NCI-H187 (cell line): ENCODE measurements at places on chromosomes 5 and 9.

- DNase-seq = no peak
Observed at GRCh38 chr9:137294091-137294680, 7.9 kb downstream of the NRARP start.

DNA sequence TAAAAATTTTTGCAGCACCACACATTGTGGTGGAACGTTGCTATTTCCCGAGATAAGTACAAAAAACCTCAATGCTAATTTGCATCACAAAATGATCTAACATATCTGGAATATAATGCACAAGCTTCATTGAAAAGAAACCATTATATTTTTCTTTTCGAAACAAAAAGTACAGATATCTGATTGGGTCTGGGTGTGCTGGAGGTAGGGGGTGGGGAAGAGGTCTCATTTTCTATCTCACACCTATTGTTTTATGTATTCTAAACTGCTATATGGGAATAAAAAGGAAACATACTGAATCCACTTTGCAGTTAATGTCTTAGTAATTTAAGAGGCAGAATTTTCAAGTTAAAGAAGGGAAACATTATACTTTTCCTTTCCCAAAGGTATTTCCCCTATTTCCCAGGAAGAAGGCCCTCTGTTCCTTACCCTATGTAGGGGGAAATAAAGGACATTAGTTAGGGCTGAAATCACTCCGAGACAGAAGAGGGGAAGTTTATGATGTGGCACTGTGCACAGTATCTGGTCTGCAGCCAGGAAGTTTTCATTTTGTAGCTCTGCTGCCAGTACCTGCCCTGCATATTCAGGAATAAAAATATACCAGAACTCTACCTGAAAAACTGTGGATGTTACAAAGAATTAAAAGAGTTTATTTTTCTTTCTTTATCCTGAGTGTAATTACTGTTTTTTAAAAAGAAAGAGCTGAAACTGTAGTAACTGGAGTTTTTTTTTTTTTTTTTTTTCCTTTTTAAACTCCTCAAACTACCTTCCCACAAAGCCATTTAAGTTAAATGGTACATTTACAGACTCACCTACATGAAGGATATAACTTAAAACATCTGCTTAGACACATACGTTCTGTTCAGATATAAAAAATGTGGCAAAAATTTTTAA, 7.4 kb downstream of the MEF2C start:
- DNase-seq = no peak

DNA sequence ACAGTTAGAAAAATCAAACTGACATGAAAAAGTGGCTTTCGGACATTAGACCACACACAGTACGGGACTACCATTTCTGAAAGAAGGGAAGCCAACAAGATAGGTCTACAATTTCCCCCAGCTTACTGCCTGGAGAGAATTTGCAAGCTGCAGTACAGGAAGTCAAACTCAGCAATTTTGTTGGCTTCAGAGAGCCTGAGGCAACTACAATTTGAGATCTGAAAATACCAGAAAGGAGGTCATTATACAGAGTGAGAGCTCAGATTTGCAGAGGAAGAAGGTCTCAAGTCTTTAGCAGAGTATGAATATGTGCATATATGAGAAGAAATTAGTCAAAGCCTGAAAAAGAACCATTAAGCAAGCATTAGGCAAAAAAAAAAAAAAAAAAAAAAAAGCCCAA, 83.0 kb downstream of the OXCT1 start:
- no peak for DNase-seq

DNA sequence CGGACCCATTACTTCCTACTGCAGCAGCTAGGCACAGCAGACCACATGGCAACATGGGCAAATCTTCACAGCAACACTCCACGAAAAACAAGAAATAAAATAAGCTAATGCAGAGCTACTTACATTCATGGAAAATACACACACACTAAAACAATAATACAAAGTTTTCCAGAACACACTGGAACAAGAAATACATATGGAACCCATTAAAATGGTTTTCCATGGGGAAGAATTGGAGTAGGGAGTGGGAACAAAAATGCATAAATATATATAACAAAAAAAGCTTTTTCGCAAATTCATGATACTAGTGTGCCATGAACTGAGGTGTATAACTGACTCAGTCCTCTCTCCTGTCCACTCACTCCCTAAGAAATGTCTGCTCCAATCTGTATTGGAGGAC, 8.3 kb downstream of the ADAMTS12 start:
- no peak for DNase-seq

DNA sequence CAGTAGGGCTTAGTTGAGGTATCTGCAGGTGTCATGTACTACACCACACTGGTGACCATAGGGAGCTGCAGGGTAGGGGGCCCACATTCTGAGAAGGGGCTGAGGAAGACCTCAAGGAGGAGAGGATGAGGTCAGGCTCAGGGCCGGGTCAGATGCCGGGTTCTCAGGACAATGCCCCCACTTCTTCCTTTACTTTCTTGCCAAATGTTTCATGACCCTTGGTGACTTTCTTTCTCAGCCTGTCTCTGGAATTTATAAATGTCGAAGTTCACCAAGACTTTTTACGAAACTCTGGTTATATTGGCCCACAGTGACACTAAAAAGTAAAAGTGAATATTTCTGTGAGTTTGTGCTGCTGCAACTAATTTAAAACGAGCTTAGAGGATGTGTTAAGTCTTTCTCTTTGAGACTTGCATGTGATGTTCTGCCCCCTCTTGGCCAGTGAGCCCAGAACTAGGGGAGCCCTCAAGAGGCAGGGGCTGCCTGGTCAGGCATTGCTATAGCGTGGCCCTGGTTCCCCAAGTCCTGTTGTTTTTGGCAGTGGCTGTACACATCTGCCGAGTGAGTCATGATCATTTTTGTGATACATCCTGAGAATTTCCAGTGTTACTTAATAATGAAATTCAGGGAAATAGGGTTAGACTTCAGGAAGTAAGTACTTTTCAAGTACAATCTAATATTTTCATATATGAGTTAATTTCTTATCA, 11.2 kb downstream of the ACO1 start:
- DNase-seq = no peak

- DNase-seq = no peak
Observed at GRCh38 chr5:54944364-54944763, 41.0 kb downstream of the ESM1 start.

GRCh38 chr9:106920701-106921283, 57.8 kb downstream of the ZNF462 start:
- no peak for DNase-seq

- peak; percentile 22 for DNase-seq
Observed at GRCh38 chr9:76109953-76110352, 219.5 kb downstream of the PCSK5 start.

- DNase-seq = no peak
Observed at GRCh38 chr5:14143546-14143840, 351 bp downstream of the TRIO start.

- peak; percentile 4 for DNase-seq
Observed at GRCh38 chr9:110217656-110218099, 9.7 kb upstream of the C9orf152 start.

- DNase-seq = no peak
Observed at GRCh38 chr9:23638011-23638410, 188.0 kb downstream of the ELAVL2 start.

GRCh38 chr9:101880846-101881245, 142.4 kb upstream of the GRIN3A start:
- DNase-seq = no peak

GRCh38 chr5:113005454-113005853, 28.9 kb downstream of the DCP2 start:
- DNase-seq = no peak

GRCh38 chr5:124519396-124519795, 227.0 kb downstream of the ZNF608 start:
- no peak for DNase-seq

DNA sequence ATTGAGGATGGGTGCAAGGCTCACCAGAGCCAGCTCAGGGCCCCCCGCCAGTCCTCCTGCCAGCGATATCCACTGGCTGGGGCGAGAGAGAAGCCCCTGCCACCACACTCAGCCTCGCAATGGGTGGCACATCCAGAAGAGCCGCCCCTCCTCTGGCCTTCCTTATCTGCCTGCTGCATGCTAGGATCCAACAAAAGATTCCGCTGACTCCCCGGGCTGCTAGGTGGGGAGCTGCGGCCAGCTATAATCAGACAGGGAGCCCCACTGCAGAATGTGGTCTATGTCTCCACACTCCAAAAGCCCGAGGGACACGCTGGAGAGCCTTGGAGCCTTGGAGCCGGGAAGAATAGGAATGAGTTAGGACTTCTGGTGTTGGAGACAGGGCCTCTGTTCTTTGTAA, 32.8 kb downstream of the COL23A1 start:
- DNase-seq = no peak

DNA sequence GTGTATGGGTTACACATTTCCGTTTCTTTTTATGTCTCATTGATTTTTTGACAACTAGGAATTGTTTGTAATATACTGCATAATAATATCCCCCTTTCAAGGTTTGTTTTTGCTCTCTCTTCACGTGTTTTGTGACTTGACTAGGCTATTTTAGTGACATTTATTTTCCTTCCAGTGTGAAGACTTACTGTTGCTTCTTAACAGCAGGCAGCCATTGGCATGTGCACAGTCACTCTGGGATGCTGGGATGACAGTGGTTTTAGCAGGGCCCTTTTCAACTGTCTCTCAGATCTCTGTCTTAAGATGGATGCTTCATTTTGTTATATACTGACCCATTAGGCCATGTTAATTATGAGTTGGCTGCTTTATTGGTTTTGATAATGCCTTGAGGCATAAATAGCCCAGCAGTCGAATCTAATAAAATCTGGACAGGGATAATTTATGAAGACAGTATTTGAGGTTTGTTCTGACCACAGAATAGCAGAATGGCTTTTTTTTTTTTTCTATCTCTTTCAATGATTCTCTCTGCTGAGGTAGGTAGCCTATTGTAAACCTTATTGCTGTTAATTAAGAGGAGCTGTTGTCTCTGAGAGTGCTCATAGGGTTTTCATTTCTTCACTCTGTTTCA, 536.0 kb downstream of the GABRG2 start:
- no peak for DNase-seq

DNA sequence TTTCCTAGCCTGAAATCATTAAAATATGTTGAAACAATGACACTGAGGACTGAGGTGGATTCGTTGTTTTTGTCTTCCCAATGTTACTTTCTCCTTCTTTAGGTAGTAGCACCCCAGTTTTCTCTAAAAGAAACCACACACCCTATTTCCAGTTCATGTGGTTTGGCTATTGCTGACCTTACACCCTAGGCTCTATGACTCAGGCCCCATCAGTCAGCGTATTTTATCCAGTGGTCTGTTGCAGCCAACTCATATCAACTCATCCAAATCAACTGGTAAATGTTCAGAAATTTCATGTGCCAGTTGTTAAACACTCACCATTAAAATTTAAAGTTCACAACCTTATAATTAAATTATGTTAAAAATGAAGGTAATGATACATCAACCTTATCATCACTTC, 44.6 kb upstream of the NFIB start:
- DNase-seq = no peak

DNA sequence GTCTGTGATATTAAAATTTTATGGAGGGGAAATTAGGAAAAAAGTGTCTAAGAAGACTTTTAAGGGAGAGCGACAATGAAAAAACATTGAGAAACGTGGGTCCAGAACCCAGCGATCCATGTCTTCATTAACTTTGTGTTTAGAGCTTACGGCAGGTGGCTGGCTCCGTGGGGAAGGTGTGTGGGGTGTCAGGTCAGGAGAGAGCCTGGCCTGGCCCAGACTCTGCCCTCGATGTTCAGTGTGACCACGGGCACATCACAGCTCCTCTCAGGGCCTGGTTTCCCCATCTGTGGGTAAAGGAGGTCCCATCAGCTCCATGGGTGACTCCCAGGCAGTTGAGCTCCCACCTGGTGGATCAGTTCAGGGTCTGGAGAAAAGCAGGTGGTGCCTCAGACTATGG, 22.1 kb downstream of the DAB2IP start:
- no peak for DNase-seq

GRCh38 chr9:129498451-129499384, 122.2 kb downstream of the C9orf50 start:
- DNase-seq = no peak
